Fibroblast of villous mesenchyme (primary cell): ENCODE measurements at places on chromosomes 16 and 17. TPM values are rescaled to one million over a fixed set of nuclear protein-coding genes. Genes with fewer than 3 reads are reported as not detected.
A peak's percentile ranks its signal among the peaks of the same experiment; 100 is the strongest.

DNA sequence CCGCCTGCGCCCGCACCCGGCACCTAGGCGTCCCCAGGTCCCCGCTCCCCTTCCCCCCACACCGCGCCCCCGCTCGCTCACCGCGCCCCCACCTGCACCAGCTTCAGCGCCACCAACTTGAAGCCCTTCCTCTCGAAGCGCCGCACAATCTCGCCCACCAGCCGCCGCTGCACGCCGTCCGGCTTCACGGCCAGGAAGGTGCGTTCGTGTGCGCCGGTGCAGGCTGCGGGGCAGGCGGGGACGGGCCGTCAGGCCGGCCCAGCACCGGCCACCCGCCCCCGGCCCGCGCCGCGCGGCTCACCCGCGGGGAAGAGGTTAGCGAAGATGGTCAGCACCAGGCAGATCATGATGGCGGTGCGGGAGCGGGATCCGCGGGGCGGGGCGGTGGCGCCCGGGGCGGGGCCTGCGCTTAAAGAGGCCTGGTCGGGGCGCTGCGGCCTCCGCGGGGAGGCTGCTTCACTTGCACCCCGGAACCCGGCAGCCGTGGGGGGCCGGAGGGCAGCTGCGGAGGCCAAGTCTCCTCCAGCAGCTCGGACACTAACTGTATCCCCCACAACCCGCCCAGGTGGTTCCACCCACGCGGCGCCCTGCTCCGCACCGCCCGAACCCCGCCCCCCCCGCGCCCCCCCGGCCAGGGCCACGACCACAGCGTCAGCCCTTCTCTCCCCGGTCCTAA lies at the start of gene NME3:
Gene NME3 (minus strand): TSS at position 356 of the 676 bp plus-strand sequence. CDS start 9 bp downstream, at position 347.
- DNase-seq, result peak; percentile 74

DNA sequence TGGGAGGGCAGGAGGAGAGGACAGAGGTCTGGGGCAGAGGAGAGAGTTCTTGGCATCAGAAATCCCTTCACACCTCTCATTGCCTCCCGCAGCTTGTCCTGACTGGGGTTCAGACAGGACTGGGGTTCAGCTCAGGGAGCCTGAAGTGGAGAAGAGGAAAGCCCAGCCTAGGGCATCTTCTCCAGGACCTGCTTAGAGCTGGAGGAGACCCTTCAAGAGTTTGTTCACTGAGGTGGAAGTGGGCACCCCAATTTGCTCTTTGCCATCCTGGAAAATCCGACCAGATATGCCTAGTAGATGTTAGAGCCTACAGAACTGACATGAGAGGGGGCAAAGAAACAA lies 2.0 kb downstream of the HOXB3 start:
- no peak for DNase-seq

DNA sequence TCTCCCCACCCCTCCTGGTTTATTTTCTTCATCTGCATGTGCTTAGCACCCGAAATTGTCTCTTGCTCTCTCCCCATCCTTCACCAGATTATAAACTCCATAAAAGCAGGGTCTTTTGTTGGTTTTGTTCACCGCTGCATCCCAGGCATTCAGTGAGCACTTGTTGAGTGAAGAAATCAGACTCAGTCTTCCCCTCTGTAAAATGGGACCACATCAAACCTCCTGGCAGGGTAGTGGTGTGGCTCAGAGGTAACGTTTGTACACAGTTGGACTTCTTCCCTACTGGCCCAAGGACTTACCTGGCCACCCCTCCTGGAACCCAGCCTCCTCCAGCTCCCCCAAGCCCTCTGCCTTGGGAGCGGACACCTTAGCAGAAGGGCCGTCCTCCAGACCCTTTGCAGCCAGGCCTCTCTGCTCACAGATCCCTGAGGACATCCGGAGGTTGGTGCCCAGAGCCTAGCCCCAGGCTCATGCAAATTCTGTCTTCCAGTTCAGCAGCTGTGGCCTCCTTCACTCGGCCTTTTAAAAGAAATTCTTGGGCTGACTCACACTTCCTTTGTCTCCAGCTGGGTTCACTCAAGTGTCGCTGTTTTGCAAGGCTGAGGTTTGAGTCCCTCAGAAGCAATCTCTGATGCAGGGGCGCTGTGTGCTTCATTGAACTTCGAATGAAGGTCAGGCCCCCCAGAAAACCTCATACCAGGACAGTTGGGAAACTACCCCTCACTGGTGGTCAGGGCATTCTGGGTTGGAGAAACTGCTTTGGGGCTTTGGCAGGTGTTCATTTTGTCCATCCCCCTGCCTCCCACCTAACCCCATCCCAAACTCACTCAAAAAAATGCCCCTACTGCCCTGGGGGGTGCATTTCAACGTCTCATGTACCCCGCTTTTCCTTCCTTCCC lies 16.8 kb upstream of the RMI2 start:
- peak; percentile 99 for DNase-seq

- no peak for DNase-seq
Measured at GRCh38 chr17:60599220-60599619, 773 bp upstream of the PPM1D start.

DNA sequence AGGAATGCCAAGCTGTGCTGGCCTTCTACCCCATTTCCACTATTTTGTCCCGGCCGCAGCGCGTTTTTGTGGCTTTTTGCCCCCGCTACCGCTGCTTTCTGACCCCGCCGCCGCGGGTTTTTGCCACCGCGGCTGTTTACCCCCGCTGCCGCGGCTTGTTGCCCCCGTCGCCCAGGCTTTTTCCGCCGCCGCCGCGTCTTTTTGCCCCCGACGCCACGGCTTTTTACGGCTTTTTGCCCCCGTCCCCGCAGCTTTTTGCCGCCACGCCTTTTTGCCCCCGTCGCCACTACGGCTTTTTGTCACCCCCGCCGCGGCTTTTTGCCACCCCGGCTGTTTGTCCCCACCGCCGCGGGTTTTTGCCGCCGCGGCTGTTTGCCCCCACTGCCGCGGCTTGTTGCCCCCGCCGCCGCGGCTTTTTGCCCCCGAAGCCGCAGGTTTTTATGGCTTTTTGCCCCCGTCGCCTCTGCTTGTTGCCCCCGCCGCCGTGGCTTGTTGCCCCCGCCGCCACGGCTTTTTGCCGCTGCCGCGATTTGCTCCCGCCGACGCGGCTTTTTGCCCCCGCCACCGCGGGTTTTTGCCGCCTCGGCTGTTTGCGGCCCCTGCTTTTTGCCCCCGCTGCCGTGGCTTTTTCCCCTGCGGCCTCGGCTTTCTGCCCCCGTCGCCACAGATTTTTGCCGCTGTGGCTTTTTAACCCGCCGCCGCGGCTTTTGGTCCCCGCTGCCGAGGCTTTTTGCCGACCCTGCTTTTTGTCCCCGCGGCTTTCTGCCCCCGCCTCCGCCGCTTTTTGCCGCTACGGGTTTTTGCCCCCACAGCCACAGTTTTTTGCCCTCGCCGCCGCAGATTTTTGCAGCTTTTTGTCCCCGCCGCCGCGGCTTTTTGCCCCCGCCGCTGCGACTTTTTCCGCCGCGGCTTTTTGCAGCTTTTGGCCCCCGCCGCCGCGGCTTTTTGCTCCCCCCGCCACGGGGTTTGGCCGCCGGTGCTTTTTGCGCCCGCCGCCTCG lies 520.4 kb upstream of the WSB1 start:
- DNase-seq, result no peak

GRCh38 chr16:1458977-1459341 lies 14.6 kb upstream of the CCDC154 start:
- no peak for DNase-seq

GRCh38 chr17:6780886-6781285 lies 4.9 kb downstream of the FBXO39 start:
- no peak for DNase-seq

DNA sequence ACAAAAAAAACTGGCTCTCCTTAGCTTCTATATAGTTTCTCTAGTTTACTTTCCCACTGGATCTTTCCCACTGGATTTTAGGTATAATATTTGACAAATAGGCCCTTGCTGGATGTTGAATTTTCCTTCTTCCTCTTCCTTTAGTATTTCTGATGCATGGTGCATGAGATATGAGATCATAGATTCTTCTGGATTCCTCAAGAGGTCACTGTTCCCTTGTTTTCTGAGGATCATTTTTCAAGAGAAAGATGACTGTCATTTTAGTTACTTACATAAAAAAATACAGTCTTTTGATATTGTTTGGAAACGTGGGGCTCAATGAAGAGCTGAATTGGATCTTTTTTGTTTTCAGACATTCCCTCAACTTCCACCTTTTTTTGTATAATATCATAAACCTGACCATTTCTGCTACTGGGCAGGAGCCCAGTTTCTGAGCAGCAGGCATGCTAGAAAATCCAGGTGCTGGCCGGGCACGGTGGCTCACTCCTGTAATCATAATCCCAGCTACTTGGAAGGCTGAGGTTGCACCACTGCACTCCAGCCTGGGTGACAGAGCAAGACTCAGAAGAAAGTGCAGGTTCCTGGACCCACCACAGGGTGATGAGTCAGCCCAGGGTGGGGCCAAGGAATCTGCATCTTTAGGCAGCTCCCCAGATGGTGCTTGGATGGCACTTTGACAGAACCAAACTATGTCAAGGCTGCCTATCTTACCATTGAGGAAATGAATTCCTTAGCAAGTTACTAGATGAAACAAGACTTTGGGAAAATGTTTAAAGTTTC lies 70.3 kb downstream of the SDR42E1 start:
- DNase-seq, result peak; percentile 75

- DNase-seq, result peak; percentile 96
Measured at GRCh38 chr17:81563861-81564586, 11.9 kb upstream of the FAAP100 start.

DNA sequence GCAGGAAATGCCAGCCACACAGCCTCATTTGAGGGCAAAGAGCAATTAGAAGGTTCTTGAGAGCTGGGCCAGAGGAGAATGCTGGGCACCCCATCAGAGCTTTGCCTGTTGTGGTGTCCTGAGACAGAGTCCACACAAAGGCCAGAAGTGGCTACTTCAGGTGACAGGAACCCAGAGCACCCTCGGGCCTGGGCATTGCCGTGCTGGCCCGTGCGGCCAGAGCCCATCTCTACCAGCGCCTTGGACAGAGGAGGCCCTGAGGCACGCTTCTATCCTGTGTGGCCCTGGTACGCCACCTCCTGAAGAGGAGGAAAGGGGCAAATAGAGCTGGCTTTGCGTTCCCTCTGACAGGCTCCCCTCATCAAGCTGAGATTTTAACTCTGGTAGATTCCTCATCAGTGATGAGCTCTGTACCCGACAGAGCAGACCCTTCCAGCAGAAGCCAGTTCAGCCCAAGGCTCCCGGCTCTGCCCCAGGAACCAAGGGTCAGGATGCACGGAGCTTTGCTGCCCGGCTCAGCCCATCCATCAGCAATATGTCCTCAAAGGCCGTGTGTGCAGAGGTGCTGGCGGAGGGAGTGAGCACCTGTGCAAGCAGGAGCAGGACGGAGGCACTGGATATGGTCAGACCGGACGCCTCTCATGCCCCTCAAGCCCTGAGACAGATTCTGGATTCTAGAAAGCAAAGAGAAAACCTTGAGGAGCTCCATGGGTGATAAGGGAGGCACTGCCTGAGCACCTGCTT lies 3.4 kb upstream of the RASD1 start:
- DNase-seq, result no peak

DNA sequence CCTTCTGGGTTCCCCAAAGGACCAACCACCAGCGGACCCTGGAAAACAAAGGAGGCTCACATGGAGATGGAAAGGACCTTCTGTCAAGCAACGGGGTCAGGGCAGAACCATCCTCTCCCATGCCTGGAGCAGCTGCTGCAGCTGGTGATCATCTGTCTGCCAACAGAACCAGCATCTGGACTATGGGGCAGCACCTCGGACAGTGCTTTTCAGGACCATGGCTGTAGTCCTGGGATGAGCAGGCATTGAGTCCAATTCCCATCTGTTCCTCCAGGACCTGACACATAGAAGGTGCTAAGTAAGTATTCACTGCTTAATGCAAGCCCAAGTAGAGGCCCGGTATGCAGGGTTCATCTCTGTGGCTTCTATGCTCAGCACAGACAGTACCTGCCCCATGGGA lies 304.7 kb downstream of the XYLT1 start:
- DNase-seq, result no peak

- no peak for DNase-seq
Measured at GRCh38 chr16:56870276-56870888, 5.4 kb downstream of the SLC12A3 start.

GRCh38 chr17:17748179-17748578 lies 66.9 kb downstream of the RAI1 start:
- DNase-seq, result no peak

DNA sequence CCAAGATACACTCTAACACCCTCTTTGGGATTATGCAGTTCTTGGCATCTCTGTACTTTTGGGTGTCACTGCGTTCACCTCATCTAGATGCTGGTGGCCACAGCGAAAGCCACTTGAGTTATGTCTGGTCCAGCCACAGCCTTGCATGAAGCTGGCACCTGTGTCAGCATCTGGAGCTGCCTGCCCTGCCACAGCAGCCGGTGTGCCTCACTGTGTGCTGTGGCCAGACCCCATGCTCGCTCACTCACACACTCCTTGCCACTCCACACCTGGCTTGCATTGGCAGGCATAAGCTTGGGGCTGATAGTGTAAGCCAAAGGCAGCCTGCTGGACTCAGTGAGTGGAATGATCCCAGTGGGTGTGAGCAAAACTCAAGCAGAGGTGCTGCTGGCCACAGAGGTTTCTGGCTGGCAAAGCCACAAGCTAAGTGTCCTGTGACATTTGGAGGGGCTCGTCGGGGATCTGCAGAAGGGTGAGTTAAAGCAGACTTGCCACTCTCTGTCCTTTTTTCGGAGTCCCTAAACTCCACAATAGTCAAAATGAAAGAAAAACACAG lies 442.7 kb upstream of the CDH8 start:
- no peak for DNase-seq

- peak; percentile 47 for DNase-seq
Measured at GRCh38 chr16:66588981-66589713, 9.9 kb downstream of the CMTM2 start.

- DNase-seq, result no peak
Measured at GRCh38 chr17:41178341-41178740, 320 bp upstream of the KRTAP4-2 start.

- DNase-seq, result peak; percentile 42
Measured at GRCh38 chr17:79022507-79022991, 1.4 kb upstream of the C1QTNF1 start.

- DNase-seq, result no peak
Measured at GRCh38 chr16:4588386-4588785, 26.3 kb downstream of the UBALD1 start.

DNA sequence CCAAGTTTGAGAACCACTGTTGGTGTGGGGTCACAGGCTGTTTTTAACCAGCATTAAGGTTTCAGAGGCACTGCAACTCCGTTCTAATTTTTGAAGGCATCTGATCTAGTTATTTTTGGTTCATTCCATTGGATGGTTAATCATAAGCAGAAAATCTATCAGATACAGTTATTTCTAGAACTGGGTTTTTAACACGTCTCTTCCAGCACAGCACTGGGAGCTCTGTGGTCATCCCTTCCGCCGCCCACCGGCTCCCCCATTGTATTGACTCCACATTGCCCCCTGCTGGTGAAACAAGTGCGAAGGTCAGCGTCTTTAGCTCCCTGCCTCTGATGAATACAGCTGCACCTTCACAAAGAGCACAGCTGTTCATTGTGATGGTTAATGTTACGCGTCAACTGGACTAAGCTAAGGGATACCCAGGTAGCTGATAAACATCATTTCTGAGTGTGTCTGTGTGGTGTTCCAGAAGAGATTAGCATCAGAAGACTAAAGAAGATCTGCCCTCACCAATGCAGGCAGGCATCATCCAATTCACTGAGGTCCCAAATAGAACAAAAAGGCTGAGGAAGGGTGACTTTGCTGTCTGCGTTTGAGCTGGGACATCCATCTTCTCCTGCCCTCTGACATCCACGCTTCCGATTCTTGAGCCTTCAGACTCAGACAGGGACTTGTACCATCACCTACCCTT lies 8.5 kb downstream of the CCL18 start:
- DNase-seq, result peak; percentile 14

- DNase-seq, result no peak
Measured at GRCh38 chr16:66844009-66844341, 239 bp upstream of the CA7 start.

Gene MYH2
- under 0.01 TPM in 1 of 2 replicates, not detected in the other for total RNA-seq

Gene TMC8
- not detected in 2 replicates for total RNA-seq

Gene DHX38
- total RNA-seq, result 59.6 and 59.9 TPM in 2 replicates

Gene EMP2
- 10.6 and 13.0 TPM in 2 replicates for total RNA-seq

Gene GNGT2
- 0.32 TPM in 1 of 2 replicates, not detected in the other for total RNA-seq

Gene LLGL2
- total RNA-seq, result 0.32 and 2.2 TPM in 2 replicates

Gene MPP3
- 8.7 and 9.1 TPM in 2 replicates for total RNA-seq

Gene MT1G
- not detected in 2 replicates for total RNA-seq
